ENCODE measurements at places on chromosomes 4 and X. TPM values are rescaled to one million over a fixed set of nuclear protein-coding genes. Genes with fewer than 3 reads are reported as not detected.

The DIPK2B gene
- total RNA-seq, result 141 TPM

The MTNR1A gene
- total RNA-seq, result not detected

The SMARCA1 gene
- total RNA-seq, result 28.3 TPM

The DCHS2 gene
- 0.19 TPM for total RNA-seq

The RIPPLY1 gene
- not detected for total RNA-seq

The SLC49A3 gene
- total RNA-seq, result 8.5 TPM

The SGCB gene
- 14.0 TPM for total RNA-seq

The PAGE5 gene
- total RNA-seq, result not detected

The IL2RG gene
- not detected for total RNA-seq

The SSX2B gene
- not detected for total RNA-seq

The PNMA5 gene
- not detected for total RNA-seq

The MAGEB2 gene
- not detected for total RNA-seq

The GAGE12J gene
- total RNA-seq, result not detected

The NR3C2 gene
- total RNA-seq, result 30.7 TPM

The IL2 gene
- total RNA-seq, result not detected

The SMIM31 gene
- not detected for total RNA-seq

The TEX11 gene
- total RNA-seq, result not detected

The GAGE12F gene
- total RNA-seq, result not detected

Measured in vein endothelial cell (primary cell).